ENCODE measurements at places on chromosomes 5 and 9.

DNA sequence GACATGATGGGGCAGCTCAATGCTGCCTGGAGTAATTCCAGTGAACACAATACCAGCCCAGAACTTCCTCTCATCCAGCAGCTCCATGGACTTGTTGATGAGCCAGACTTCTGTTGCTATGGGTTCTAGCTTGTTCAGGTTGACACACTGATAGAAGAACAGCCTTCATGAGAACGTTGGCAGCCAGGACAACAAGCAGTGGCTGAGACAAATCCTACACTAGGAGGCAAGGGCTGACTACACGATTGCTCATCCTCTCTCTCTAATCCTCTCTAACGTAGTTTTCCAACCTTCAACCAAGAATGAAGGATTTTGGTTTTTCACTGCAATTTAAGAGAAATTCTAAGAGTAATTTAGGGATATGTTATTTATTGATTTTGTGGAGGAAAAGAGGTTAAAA lies 67.8 kb downstream of the NIPSNAP3B start:
- DNase-seq: no peak

GRCh38 chr5:65805089-65805488 lies 83.1 kb downstream of the NLN start:
- DNase-seq: no peak

DNA sequence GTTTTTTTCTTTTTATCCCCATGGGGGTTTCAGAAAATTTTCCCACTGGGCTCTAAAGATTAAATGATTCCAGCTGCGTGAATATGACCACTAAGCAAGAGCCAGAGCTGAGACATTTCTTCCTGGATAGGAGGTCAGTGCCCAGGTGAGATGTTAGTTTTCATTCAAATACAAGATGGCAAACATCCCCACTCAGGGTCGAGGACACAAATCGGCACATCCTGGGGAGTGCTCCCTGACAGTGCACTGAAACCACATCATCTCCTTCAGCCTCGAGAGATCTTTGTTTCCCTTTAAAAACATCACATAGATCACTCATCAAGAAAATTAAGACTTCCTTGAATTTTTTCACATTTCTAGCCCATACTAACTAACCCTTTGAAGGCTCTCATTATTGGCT lies 273.2 kb upstream of the PANK3 start:
- no peak for DNase-seq

- no peak for DNase-seq
Observed at GRCh38 chr9:124786881-124787573, 10.1 kb downstream of the OLFML2A start.

- DNase-seq: no peak
Observed at GRCh38 chr5:139979943-139980342, 63.2 kb downstream of the NRG2 start.

DNA sequence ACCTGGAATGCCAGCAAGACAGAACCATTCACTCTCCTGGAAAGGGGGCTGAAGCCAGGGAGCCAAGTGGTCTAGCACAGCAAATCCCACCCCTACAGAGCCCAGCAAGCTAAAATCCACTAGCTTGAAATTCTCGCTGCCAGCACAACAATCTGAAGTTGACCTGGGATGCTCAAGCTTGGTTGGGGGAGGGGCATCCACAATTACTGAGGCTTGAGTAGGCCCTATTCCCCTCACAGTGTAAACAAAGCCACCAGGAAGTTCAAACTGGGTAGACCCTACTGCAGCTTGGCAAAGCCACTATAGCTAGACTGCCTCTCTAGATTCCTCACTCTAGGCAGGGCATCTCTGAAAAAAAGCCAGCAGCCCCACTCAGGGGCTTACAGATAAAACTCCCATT lies 17.3 kb downstream of the RIGI start:
- no peak for DNase-seq

- DNase-seq: no peak
Observed at GRCh38 chr5:92850886-92851285, 730.1 kb downstream of the NR2F1-AS1 start.

DNA sequence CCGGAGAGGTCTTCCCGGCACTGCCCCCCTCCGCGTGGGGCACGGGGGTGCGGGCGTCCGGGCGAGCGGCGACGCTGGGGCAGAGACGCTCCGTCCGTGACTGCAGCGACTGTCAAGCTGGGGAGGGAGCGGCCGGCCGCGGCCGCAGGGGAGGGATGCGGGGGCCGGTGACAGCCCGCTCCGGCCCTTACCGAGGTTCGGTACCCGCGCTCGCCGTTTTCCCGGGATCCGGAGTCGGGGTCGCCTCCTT lies 400 bp downstream of the KDM4C start:
- no peak for DNase-seq

All from CD4-positive, alpha-beta T cell treated with Interleukin-10 for 1 hour (primary cell).